Kidney capillary endothelial cell (primary cell): ENCODE measurements at places on chromosomes 2 and 18.

GRCh38 chr2:168136392-168136977 is 110.9 kb downstream of the STK39 start:
- DNase-seq: peak; percentile 42

DNA sequence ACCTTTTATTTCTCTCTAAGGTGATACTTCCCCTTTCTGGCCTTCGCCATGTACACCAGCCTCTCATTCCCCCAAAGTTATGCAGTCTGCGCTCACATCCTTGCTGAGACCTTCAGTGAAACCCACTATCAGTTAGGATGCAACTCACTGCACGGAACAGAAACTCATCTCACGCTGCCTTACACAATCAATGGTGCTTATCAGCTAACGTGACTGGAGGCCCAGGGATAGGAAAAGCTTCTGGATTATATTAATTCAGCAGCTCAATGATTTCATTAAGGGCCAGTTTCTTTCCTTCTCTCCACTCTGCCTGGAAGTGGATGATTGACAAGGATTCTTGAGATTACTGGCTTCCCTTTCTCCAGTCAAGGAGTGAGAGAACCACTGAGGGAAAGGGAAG is 44.8 kb downstream of the CDH2 start:
- DNase-seq: no peak

DNA sequence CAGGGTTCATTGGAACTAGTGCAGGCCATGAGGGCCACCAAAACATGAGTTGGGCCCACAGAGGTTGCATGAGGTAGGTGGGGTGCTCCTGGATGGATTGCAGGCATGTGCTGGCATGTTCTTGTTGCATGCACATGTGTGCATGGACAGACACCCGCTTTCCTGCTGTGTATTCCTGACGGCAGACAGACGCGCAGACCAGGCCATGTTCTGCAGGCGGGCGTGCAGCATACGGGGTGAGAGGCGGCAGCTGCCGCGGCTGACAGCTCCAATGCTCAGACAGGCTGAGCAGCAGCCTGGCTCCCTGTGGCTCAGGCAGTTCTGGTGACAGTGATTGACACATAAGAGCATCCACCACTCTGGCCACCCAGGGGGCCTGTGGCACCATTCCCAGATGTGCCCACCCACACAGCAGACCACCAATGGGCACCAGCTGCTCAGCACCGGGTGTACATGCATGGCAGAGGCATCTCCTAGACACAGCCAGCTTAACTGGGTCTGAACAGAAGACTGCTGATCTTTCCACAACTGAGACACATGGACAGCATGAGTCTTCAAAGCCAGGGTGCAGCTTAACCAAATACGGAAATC is 21.2 kb downstream of the HS1BP3 start:
- no peak for DNase-seq

- DNase-seq: no peak
Observed at GRCh38 chr2:113179446-113180045, 5.8 kb downstream of the PSD4 start.

DNA sequence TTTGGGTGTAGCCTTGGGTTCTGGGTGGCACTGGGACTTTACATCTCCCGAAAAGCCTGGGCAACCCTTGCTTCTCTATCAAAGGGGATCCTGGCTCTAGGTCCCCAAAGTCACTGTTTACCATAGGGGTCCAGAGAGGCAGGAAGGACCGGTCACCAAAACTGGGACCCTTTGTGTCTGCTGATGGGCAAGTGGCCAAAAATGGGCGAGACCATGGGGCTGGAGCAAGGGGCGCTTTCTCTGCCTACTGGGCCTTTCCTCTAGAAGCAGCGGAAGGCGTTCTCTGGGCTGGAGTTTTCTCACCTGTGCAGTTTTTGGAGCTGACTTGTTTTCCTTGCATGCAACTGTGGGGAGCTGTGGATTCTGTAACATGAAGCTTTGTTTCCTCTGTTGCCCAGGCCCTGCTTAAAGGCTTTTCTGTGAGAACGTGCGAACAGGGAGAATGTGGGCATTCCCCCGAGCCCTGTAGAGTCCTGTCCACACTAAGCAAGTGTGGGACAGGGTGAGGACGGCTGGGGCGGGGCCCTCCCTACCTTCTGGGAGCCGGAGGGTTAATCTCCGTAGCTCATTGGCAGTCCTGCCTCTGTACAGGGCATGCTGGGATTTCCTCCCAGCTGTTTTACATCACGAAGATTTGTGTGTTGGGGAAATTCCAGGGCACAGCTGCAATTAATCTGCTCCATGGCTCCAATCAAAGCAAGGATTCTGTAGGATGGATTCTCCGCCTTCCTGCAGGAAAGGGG is 50.2 kb downstream of the TGOLN2 start:
- no peak for DNase-seq

DNA sequence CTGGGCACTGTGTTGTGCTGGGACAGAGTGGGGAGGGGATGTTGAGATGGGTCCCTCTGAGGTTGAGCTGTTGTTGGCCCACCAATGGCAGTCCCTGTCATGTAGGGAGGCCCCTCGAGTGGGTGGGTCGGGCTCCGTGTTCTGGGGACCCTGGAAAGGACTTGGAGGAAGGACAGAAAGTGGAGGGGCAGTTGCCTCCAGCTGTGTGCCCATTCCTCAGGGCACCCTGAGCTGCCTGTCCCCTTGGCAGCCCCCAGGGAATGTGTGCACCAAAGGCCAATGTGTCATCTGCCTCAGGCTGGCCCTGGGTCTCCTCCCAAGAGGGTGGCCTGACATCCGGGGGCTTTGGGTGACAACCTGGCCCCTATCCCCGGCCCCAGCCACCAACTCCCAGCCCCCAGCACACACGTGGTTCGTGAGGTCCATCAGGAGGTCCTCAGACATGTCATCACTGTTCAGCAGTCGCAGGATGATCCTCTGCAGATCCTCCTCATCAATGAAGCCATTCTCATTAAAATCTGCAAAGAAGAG is 57.7 kb downstream of the CIB4 start:
- no peak for DNase-seq

- no peak for DNase-seq
Observed at GRCh38 chr2:10471046-10471571, 23.0 kb upstream of the ODC1 start.

- no peak for DNase-seq
Observed at GRCh38 chr18:23122334-23123229, 12.7 kb upstream of the CABLES1 start.

DNA sequence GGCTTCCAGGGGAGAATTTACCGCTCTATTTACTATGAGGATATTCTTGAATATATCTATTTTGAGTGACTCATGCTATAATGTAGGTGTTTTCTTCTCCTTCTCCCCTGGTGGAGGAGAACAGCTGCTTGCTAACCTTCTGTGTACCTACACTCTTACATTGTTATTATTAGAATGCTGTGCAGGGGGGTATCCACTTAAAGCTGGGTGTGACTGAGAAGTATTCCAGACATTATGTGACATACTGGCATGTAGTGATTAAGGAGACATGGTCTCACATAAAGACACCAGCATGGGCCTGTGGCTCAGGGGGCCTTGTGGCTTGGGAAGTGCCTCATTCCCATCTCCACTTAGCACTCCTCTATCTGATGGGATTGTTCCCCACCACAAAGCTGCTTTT is 287.9 kb downstream of the PTPRM start:
- DNase-seq: no peak

GRCh38 chr2:104704496-104705245 is 149.2 kb upstream of the POU3F3 start:
- DNase-seq: no peak

GRCh38 chr2:204967199-204967960 is 422.1 kb downstream of the PARD3B start:
- DNase-seq: no peak

GRCh38 chr2:1860931-1861330 is 116.6 kb upstream of the PXDN start:
- no peak for DNase-seq

DNA sequence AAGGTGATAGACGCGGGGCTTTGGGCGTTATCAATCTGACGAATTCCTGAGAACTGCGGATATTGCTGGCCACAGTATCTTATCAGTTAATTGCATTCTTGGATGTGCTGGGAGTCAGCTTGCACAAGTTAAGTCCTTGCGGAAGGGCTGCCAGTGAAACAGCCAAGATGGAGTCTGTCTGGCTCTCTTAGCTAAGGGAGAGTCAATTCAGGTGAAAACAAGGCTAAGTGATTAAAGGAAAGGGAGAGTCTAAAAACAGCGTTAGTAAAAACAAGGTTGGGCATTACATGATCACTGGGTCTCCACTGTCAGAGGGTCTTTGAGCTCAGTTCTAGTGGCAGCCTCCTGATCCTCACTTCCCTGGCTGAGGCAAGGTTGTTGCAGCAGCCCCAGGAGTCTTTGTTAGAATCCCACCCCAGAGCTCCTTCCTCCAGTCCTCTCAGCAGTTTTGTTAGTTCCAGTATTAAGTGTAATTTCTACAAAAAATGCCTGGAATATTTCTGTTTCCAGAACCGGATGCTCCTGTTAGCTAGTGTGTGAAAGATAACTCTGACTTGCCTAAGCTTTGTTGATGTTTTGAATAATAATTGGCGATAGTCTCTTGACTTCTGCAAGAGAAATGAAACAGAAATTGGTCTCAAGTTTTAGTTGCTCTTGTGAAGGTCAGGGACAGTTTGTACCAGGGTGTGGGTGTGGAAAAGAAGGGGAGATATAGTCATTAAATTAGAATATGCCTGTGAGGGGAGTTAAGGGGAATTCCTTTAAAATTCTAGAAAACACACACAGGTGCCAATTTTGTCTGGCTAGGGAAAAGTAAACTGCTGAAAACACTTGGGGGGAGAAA is 10.6 kb downstream of the CFLAR start:
- DNase-seq: no peak

DNA sequence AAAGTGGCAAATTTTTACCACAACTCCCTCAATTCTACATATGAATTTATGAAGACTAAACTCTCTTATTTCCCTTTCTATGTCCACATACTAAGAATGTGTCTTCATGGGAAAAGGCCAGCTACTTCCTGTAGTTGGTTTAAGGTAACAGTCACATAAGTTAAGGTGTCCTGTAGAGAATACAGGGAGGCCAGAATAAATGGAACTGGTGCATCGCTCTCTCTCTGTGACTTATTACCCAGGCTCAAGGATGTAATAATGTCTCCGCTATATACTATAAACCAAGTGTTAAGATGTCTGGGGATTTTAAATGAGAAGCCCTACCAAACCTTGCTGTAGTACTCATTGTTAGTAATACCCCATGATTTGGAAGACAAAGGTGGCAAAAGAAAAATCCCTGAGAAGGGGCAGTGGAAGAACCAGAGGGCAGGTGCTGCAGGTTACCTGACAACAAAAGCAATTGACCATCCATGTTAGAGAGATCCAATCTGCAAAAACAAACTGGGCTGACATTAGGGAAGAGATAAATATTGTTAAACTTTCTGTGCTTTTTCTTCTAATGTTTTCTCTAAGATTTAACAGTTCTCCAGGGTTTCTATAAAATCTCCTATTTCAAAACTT is 372.8 kb downstream of the TMX3 start:
- no peak for DNase-seq

DNA sequence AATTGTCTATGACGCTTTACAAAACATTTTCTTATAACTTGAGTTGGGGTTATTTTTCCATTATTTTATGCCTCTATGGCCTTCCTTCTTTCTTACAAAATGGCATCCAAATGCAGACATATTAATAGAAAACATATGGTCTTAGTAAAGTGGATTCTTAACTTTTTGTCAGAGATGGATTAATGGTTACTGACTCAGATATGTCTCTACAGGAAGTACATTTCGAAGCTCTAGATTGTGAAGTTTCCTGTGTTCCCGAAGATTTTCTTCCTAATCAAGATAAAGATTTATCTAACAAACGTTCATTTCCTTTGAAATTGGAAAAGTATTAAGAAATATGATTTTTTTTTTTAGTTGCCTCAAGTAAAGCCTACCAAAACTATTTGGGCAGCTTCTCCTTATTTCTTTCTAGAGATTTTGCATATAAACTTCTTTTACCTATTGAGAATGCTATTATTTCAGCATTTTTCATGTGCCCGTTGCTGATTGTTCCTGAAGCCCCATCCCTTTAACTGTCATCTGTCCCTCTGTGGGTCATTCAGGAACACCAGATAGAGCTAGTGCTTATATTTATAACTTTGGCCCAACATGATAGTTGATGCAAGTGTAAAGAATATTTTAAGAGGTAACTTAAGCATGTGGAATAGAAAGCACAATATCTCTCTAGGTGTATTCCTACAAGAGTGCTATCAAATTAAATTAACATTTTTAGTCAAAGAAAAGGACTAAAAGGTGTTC is 498.0 kb downstream of the CCDC85A start:
- DNase-seq: peak; percentile 0

- no peak for DNase-seq
Observed at GRCh38 chr2:102657770-102658169, 38.4 kb downstream of the SLC9A2 start.

DNA sequence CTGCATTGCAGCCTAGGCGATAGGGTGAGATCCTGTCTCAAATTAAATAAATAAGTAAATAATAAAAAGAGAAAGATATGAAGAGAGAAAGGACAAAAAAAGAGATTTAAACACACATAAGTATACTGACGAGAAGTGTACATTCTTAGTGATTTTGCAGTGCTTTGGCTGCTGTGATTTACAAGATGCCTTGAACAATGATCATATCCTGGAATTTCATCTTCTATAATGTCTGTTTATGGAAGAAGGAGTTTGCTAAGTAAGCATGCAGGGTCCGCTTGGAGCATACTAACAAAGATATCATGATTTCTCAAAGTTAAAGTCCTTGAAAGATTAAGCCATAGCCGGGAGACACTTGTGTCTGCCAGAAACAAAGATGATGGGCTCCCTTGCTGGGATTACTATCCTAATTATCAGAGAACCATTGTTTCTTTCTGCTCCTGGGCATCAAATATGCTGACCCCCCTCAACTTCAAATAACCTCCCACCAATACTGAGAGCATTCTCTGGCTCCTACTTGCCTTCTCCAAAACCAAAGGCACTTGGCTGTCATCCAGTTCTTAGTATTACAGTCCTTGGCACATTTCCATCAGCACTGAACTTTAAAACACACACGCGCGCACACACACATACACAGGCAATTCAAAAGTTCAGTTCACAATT is 47.5 kb upstream of the STAM2 start:
- peak; percentile 10 for DNase-seq

- DNase-seq: no peak
Observed at GRCh38 chr18:34624551-34624950, 85.5 kb upstream of the DTNA start.

DNA sequence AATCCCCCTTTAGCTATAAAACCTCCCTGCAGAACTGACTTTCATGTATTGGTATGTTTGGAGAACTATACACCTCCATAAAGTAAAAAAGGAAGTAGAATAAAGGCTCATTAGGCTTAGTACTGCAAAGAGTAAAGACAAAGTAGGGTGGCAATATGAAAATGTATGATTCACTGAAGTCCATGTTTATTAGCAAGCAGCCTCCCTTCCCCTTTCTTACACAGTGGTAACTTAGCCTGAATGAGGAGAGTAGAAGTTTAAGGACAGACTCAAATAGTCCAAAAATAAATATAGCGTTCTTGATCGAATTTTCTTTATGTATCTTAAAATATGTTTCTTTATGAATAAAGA is 1.5 kb downstream of the ZNF804A start:
- no peak for DNase-seq

GRCh38 chr2:204913854-204914464 is 368.7 kb downstream of the PARD3B start:
- DNase-seq: no peak

GRCh38 chr2:215431778-215432758 is 3.8 kb downstream of the FN1 start:
- no peak for DNase-seq

GRCh38 chr2:11154016-11154922 is 998 bp upstream of the SLC66A3 start:
- DNase-seq: no peak

GRCh38 chr2:127909019-127909418 is 23.3 kb upstream of the AMMECR1L start:
- DNase-seq: no peak
